ENCODE measurements at places on chromosomes 16 and 17.

DNA sequence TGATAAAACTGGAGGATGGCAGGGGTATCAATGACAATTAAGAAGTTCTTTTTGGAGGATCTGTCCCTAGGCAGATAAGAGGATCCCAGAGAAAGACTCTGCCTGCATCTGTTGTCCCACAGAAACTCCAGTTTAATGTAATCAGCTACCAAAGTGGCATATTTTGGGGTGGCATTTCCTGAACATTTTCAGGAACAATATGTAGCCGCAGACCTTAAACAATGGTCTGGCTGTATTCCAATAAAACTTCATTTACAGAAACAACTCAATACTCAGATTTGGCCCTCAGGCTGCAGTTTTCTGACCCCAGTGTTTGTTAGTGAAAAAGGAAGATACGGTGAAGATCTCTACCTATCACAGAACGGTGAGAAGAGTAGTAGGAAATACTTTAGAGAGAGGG is 46.1 kb downstream of the KCNJ16 start:
- no peak for DNase-seq

DNA sequence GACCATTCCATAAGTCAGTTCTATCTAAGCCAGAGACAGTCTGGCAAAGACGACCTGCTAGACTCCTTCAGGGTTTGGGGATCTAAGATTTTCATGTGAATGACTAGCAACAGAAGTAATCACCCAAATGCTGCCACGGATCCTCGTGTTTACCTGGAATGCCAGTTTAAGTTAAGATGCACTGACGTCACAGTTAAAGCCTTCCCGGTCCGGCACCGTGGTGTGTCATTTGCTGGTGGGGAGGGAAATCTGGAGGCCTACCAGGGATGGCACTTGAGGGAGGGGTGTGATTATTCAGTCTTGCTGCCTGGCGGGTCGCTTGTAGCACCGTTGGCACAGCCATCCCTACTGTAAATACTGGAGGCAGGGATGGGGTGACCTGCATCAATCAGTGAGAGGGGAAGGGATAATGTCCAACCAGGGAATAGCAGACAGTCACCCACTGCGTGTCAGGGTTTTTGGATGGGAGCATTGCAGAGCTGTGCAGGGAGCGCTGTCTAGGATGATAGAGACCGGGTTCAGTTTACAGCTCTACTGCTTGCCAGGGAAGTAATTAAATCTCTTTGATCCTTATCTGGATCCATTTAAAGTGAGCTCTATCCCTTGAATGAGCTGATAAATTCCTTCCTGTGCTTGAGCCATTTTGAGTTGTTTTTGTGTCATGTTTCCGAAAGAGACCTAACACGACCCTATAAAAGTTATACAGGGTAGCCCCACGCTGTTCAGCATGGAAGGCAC is 764.7 kb upstream of the EEF2KMT start:
- no peak for DNase-seq

GRCh38 chr17:59376506-59376905 is 45.1 kb downstream of the YPEL2 start:
- no peak for DNase-seq

GRCh38 chr17:9676084-9676483 is 30.8 kb downstream of the USP43 start:
- no peak for DNase-seq

DNA sequence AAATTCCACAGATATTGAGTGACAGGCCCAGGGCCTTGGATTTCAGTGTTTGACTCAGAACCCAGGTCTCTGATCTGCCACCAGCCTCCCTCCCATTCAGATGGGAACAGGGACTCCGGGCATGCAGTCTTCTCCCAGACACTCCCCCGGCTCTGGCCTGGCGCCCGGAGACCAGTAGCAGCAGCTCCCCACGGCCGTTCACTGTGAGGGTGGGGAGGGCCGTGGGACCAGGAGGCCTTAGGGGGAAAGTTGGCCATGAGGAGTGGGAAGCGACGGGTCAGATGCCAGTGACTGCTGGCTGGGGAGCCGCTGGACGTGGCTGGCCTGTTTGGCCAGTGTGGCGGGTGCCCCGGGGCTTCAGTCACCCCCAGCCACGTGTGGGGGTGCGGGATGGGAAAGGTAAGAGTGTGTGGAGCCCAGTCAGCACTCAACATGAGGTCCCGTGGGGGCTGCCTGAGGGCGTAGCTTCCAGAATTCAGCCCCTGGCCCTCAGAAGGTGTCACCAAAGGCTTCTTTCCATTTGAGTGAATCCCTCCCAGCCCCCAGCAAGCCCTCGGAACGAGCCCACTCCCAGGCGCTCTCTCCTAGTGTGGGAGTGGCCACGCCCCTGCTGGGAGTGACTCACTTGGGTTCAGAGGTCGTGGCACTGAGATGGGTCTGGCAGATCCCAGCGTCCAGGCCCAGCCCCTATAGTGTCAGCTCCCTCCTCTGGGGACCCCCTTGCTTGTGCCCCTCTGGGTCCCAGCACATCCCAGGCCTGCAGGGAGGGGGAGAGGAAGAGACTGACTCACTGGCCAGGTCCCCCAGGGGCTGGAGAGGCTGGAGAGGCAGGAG is 309.4 kb downstream of the SEC14L1 start:
- DNase-seq, result peak; percentile 85

- no peak for DNase-seq
Measured at GRCh38 chr16:11273721-11274324, 394 bp upstream of the PRM3 start.

DNA sequence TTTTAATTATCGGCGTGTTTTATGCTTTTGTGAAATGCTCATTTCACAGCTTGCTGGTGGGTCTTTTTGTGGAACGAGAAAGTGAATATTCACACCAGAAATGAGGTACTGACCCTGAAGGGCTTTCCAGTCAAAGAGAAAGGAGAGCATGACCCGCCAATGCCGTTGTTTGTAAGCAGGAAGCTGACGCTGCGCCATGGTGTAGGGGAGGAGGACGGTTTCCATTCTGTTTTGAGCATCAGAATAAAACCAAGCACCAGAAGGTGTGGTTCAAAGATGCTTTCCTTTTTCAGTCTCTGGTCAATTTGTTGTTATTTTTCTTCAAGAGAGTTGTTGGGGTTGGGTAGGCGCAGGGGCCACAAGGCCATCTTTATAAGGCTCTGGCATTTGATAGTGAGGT is 669.3 kb downstream of the WWOX start:
- DNase-seq, result no peak

DNA sequence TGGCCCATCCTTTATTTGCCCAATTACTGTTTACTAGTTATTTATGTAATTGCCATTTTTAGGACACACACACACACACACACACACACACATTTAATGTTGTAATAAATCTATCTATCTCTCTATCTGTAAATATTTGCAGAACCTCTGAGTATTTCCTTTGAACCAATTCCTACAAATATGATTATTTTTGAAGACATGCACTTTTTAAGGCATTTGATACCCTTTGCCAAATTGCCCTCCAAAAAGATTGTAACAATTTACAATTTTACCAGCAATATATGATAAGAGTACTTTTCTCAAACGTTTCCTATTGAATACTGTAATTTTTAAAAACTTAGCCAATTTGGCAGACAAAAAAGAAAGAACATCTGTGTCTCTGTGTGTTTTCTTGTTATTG is 143.8 kb upstream of the FOXF1 start:
- DNase-seq, result no peak

- no peak for DNase-seq
Measured at GRCh38 chr16:14445937-14446715, 183.9 kb downstream of the PARN start.

- DNase-seq, result peak; percentile 97
Measured at GRCh38 chr16:89972244-89973234, 24.0 kb downstream of the DEF8 start.

DNA sequence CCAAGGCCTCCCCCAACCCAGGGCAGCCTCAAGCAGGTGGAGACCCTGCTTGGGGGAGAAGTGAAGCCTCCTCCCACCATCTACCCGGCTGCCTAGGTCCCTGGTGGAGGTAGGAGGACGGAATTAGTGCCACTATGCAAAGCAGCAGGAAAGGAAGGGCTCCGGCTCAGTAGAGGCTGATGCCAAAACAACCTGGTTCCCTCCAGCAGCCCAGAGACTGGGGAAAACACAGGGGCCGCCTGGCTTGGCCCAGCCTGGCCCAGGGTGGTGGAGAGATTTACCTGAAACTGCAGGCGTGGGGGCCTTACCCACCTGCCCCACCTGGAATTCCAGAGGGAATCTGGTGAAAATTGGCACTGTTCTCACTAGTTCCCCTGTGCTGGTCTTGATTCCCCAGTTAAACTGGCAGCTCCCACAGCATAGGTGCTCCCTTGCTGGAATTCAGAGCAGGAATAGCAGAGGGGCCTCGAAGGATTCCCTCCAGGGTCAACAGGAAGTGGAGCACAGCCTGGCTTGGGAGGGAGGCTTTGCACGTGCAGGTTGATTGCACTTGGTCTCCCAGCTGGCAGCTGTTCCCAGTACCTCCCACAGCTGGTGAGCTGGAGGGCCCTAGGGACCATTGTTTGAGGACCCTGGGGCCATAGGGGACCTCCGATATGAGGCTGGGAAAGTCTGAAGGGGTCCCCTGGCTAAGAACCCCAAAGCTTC is 4.5 kb downstream of the CD79B start:
- no peak for DNase-seq

DNA sequence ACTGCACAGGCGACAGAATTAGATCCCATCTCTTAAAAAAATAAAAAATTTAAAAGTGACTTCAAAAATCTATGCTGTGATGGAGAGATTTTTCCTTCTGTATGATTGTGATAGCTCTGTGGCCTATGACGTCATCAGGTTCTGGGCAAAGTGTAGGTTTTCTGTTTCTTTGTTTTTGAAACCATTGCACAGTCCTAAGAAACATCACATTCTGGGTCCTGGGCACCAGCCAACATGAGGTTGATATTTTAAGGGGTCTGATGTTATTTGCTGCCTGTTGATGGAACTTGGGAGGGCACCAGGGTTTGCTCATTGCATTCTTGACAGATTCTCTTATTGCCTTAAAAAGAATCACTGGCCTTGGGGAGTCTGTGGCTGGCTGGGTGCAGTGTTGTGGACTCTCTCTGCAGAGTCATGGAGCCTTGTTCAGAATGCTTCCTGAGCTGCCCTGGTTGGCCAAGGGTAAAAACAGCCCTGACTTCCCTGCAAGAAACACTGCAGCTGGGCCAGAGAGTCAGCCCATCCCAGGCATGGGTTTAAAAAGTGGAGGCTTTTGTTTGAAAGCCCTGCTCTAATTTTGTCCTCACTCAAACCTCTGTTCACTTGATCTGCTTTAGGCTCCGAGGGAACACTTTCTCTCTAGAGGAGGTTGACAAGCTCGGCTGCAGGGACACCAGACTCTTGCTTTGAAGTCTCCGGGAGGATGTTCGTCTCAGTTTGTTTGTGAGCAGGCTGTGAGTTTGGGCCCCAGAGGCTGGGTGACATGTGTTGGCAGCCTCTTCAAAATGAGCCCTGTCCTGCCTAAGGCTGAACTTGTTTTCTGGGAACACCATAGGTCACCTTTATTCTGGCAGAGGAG is 10.5 kb upstream of the CYLD start:
- no peak for DNase-seq

GRCh38 chr17:56985371-56986162 is 7.6 kb downstream of the SCPEP1 start:
- DNase-seq, result no peak

- no peak for DNase-seq
Measured at GRCh38 chr17:74871356-74872076, 1.3 kb downstream of the FDXR start.

DNA sequence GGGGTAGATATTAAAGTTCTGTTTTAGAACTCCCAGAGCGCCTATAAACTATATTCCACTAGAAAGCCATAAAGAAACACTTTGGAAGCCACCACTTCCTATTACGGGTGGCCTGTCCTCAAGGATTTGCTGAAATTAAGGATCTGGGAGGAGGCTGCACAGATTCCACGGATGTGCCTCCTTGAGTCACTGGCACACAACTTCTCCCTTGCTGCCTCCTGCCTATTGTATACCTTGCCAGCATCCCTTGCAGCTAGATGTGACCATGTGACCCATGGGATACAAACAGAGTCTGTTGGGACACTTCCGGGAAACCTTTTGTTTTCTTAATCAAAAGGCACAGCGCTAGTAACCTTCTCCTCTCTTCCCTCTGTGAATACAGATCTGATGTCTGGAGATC is 263.0 kb downstream of the C16orf95 start:
- no peak for DNase-seq

DNA sequence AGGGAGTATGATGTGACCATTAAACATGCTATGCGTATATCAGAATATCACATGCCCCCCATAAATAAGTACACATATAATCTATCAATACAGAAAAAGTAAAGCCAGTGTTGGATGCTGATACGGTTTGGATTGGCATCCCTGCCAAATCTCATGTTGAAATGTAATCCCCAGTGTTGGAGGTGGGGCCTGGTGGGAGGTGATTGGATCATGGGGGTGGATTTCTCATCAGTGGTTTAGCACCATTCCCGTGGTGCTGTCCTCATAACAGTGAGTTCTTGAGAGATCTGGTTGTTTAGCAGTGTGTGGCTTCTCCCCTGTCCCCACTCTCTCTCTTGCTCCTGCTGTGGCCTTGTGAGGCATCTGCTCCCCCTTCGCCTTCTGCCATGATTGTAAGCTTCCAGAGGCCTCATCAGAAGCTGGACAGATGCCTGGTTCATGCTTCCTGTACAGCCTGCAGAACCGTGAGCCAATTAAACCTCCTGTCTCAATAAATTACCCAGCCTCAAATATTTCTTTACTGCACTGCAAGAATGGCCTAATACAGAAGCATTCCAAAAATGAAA is 88.9 kb downstream of the AATF start:
- DNase-seq, result no peak

- DNase-seq, result peak; percentile 83
Measured at GRCh38 chr17:29039764-29040598, 3.0 kb upstream of the PIPOX start.

GRCh38 chr17:82551779-82552457 is 32.4 kb downstream of the FOXK2 start:
- peak; percentile 76 for DNase-seq

GRCh38 chr16:21060027-21060510 is 90.6 kb downstream of the DNAH3 start:
- no peak for DNase-seq

- DNase-seq, result no peak
Measured at GRCh38 chr16:82924075-82924854, 297.5 kb downstream of the CDH13 start.

DNA sequence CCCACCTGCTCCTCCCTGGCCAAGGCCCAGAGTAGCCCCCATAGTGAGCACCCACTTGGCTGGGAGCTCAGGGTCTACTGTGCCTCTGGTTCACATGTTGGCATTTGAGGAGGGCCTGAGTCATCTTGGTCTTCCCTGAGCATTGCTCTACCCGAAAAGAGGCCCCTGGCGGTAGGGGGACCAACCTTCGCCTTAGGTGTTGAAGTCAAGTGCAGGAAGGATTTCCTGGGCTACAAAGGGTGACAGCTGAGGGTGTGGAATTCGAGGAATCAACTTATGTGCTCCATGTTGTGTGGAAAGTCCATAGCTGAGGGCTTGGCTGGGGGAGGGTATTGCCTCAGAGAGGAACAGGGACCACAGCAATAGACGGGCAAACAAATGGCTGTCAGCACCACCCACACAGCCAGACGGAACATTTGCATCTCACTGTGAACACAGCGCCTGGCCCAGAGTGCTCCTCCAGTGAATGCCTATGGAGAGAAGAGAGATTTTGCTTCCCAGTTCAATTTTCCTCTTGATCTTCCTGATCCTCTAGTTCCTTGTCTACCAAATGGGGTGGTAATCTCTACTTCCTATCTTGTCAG is 35.6 kb upstream of the NGFR start:
- DNase-seq, result no peak

Measured in adipocyte (in vitro differentiated cells).